ENCODE measurements at places on chromosomes 13 and 19. TPM values are rescaled to one million over a fixed set of nuclear protein-coding genes. Genes with fewer than 3 reads are reported as not detected.

AMER2 gene
- total RNA-seq: not detected

UHRF1 gene
- total RNA-seq: 86.5 TPM

IGFL2 gene
- not detected for total RNA-seq

FUT1 gene
- total RNA-seq: 0.45 TPM

KCTD12 gene
- 7.3 TPM for total RNA-seq

COX6B2 gene
- 0.83 TPM for total RNA-seq

ERICH4 gene
- total RNA-seq: not detected

CYP2A6 gene
- not detected for total RNA-seq

NKPD1 gene
- total RNA-seq: 0.15 TPM

KMT2B gene
- 57.5 TPM for total RNA-seq

APC2 gene
- 0.03 TPM for total RNA-seq

UBE2M gene
- 92.4 TPM for total RNA-seq

SIGLEC10 gene
- 0.88 TPM for total RNA-seq
